ENCODE measurements at places on chromosomes 3 and 15.
A peak's percentile ranks its signal among the peaks of the same experiment; 100 is the strongest.

GRCh38 chr15:74511583-74511982, 29.4 kb upstream of the ARID3B start:
- no peak for DNase-seq

DNA sequence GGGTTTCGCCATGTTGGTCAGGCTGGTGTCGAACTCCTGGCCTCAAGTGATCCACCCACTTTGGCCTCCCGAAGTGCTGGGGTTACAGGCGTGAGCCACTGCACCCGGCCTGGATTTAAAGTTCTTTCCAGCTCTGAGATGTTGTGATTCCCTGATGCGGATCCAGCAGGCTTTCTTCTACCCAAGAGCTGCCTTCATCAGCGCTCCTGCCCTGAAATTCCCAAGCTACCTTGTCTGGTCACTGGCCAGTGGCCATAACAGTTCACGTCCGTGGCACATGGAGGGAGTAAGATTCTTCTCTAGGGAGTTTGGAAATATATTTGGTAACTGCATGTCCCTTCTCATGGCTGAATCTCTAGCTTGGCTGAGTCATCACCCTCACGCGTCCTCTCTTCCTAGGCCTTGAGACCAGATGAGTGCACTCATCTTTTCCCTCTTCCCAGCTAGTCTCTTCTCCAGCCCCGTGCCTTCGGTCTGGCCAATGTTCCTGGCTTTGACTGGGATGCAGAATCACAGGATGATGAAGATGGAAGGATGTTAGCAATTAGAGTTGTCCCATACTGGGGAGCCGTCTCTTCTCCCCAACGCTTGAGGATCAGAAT, 29.8 kb upstream of the APOD start:
- DNase-seq, result no peak

DNA sequence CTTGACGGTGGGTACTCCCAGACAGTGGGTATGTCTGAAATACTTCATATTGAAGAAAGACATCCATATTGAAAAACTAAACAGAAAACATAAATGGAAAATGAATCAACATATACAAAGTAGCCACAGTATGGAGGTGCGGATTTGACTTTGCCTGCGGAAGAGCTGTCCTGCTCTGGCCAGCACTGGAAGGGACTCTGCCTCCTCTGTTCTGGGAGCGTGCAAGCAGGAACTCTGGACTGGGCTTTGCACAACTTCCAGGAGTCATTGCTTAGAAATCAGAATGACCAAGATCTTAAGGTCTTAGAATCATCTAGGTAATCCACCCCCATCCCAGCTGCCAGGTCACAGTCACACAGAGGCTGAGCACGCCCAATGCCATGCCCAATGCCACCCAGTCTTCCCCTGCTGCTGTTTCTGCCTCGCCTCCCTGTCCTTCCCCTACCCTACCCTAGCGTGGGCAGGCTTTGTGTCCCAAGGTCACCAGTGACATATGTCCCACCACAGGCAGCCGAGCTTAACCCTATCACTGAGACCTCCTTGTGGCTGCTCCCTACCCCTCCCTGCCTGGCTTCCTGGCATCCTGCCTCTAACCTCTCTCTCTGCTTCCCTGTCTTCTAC, 36.3 kb downstream of the CDC25A start:
- DNase-seq, result no peak

DNA sequence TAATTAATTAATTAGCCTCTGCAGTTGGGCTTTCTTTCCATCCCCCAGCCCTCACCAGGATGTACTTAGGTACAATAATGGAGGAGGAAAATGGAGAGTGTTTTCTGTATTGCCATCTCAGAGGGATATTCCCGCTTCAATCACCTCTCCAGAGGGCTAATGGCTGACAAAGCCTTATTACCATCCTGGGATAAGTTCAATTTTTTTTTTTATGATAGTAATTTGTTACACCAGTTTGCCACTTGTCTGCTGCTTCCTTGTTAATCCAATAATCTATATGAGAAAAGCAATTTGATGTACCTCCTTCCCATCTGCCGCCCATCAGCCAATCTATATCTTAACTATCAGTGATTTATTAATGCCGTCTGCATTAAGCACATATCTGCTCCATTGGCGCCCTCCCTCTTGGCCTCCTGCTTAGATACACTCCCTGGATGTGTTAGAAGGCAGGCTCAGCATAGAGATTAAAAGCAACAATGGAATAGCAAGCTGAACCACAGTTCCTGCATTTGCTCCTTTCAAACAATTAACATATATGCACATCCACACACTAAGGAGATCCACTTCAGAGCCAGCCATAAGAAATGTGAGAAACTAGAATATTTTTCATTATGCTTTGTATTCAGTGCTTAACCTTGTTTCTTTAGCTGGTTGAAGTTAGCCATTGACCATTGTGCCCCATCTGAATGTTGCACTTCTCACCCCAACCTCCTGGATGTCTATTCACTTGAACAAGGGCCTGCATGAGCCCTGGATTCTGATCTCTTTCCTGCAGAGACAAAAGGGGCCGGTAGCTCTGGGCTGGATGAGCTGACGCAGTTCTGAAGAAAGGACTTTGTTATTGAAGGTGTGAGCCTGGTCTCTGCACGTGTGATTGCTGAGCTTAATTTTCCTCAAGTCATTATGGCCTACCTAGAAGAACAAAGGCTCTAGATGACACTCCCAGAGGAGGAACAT, 237.3 kb upstream of the GAP43 start:
- DNase-seq, result no peak

GRCh38 chr3:55564726-55565125, 77.6 kb upstream of the WNT5A start:
- no peak for DNase-seq

GRCh38 chr3:112089956-112090886, 4.0 kb downstream of the C3orf52 start:
- no peak for DNase-seq

DNA sequence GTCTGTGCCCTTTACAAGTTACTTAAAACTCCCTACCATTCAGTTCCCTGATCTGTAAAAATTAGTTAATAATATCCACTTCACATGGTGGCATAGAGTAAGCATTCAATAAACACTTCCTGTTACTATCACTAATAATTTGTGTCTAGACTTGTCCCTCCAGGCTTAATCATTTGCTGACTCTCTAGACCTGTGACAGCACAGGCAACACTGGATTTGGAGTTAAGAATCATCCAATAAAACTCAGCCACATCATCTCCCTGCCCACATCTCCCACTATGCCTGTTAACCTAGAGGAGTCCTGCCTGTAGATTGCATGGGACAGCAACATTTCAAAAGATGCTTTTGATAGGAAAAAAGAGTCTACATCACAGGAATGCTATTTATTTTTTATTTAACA, 564.6 kb downstream of the MFSD1 start:
- DNase-seq, result no peak

GRCh38 chr3:19885468-19885867, 48.5 kb downstream of the EFHB start:
- DNase-seq, result no peak

GRCh38 chr3:111496894-111497559, 45.0 kb upstream of the CD96 start:
- no peak for DNase-seq

GRCh38 chr15:28094732-28095521, 4.2 kb downstream of the OCA2 start:
- no peak for DNase-seq

- DNase-seq, result no peak
Observed at GRCh38 chr3:78177780-78178179, 1137.9 kb downstream of the ROBO2 start.

- DNase-seq, result peak; percentile 66
Observed at GRCh38 chr3:165206454-165207266, 10.5 kb upstream of the SLITRK3 start.

DNA sequence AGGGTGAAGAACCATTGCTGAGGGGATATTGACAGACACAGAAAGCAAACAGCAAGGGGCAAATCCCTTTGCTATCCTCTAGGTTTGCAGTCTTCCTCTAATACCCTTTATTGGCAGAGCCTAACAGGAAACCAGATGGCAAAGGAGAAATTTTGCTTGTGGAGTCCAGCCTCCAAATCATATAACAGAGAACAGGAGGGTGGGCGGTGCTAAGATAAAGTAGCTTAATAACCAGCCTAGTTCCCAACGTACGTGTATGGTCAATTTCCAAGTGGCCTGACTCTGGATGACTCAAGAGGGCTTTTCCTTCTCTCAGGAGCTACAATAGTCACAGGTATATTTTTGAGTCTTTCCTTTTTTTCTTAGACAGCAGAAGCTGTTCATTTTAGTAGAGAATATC, 404.5 kb downstream of the PDCD6IP start:
- no peak for DNase-seq

- no peak for DNase-seq
Observed at GRCh38 chr15:40130799-40131502, 22.3 kb upstream of the BMF start.

GRCh38 chr15:98876451-98877369, 130.9 kb downstream of the PGPEP1L start:
- no peak for DNase-seq

DNA sequence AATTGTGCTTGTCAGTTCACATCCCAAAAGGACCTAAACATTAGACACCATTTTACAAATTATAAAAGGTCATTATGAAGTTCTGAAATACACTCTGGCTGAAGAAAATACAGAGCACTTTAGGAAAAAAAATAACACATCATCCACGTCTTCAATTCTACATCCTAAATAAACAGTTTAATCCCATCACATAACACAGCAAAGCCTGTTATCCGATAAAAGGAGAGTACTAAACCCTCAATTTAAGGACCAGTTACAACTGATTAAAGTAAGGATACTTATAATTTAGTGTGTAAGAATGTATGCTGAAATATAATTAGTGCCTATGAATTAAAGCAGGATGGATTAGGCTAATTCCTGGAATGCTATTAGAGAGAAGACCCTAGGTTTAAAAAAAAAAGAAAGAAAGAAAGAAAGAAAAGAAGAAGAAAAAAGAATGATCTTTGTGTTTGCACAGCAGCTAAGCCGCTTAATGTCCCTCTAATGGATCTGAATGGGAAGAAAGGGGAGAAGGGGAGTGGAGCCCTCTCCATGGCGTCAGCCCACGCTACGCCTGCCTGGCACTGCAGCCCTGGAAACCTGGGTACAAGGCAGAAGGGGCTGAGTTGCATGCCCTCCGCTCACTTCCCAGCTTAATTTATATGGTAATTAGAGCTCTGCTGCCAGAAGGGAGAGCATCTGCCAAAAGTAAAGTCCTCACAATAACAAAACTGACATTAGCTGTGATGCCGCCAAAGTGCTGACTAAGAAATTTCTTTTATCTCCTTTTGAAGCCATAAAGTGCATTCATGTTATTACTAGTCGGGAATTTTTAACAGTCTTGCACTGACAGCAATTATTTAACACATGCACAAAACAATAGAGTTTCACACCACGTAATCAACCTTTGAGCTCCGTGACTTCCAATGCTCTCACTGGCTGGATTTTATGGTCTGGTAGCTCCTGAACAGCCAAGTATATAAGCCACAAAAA, 90.0 kb downstream of the FSIP1 start:
- DNase-seq, result peak; percentile 49

DNA sequence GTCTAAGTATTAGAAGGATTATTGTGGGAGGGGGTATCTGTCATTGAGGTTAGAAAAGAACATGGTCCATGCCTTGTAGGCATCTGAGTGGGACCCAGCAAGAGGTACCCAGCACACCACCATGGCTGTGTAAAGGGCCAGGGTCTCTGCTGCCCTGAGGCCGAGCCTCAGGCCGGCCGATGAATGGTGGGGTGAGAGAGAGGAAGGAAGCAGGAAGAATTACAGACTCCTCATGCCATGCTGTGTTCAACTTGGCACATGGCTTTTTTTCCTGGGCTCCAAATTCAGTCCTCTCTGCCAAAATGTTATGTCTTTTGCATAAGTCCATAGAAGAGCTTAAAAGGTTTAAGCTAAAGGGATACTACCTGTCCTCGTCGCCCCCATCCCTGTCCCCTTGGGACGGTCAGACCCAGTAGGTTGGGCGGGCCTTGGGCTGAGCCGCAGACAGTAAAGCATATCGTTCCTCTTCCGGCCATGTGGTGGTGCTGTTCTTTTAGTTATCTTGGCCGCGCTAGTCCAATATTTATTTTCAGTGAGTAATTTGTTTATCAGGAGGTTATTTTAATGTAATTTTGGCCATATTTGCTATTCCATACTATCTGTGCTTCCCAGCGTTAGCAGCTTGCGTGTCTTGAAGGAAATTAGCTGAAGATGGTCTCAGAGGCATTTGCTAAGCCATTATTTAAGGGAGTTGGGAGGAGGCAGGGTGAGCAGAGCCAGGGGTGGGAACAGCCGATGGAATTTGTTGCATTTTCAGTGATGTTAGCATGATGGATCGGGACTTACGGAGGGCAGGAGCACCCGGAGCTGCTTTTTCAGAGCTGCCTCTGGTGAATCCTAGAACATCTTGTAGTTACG, 152.4 kb downstream of the AGBL1 start:
- no peak for DNase-seq

- DNase-seq, result no peak
Observed at GRCh38 chr3:64928683-64929082, 240.9 kb upstream of the ADAMTS9 start.

DNA sequence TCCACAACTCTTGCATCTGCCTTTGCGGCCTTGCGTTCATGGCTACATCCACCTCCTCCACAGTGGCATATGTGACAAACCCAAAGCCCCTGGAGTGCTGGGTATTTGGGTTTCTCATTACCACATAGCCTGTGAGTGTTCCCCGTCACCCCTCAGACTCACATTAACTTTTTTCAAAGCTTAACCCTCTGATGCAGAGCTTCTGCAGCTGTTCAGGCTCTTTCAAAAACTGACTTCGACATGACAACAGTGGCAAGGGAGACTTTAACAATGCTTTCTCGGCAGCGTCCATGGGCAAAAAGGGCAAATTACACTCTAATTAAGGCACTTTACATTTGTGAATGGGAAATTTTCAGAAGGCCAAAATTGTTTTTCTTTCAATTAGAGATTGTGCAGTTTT, 343.2 kb downstream of the UNC13C start:
- DNase-seq, result no peak

DNA sequence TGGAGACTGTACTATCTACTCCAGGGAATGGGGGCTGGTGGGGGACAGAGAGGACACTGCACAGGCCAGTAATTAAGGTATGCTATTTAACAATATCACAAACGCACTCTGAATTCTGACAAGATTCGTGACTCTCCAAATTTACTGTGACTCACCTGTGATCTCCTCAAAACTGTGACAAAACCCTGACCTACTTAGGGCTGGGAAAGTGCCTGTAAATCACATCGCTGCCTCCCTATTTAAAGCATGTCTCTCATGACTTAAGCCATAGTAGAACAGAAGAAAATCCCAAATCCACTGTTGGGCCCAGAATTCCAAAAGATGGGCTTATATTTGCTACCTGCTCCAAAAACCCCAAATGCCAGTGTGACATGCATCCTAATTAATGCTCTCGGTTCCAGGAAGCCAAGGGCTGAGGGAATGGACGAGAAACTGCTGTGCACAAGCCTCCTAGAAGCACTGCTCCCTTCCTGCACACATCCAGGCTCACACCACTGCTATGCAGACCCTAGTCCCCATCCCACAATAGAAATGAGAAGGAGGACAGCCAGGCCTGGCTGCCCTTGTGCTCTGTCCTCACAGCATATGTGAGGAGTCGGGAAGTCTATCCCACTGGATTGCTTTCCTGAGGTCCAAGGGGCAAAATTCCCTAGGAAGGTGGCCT, 187.7 kb upstream of the CHRNA7 start:
- no peak for DNase-seq
